Cerebellar nuclear complex (tissue), 1 donor: ENCODE measurements at places on chromosomes 2 and 18.

DNA sequence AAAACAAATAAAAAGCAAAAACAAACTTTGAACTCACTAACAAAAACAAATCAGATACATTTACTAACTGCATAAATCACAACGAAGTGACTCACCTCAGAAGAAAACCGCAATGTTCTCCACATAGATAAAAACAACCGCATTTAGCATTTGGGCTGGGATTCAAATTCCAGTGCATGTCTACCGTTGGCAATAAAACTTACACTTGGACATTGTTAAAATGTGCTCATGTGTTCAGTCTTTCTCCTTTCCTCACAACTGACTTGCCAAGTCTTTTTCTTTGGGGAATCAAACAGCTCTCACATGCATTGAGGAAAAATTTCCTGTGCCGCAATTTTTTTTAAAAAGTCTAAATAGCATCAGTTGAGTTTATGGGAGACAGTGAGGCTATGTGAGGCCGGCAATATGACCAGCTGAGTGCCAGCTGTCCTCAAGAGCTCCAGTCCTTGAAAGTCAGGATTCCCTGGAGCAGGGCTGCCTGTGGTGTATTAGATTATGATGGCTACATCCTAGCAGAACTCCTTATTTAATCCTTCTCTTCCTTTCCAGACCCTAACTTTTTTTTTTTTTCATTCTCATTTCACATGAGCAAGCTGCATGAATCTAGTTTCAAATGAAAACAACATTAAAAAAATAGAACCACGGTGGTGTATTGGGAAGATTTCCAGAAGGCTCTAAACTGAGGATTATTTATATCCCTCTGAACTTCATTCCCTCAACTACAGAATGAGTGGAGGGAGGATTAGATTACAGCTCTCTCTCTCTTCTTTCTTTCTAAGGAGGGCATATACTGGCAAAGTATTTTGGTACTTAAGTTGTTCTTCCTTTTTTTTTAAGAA is 70.2 kb upstream of the MEIS1 start:
- no peak for DNase-seq

DNA sequence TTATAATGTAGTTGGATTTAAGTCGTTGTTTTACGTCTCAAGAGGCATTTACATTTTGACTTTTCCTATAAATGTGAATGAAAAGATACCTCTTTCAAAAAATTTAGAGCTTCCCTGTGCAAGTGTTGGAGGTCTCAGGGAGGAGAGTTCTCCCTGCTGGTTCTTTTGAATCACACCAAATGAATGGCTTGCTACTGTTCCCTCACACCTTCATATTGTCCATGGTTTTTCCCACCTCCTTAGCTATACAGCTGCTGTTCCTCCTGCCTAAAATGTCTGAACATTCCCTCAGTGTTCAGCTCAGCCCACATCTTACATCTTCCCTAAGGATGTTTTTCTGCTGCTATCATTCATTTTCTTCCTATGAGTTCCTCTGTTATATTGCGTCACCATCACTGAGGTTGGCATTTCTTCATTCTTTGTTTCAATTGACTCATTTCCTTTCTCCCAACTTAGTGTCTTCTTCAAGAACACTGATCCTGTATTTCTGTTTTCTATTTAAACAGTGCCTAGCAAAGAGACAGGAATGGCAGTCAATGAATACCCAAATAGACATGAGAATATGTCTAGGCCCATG is 46.0 kb downstream of the COX7A2L start:
- no peak for DNase-seq

GRCh38 chr2:21288299-21288698 is 164.5 kb downstream of the TDRD15 start:
- no peak for DNase-seq

GRCh38 chr2:101828257-101828656 is 130.8 kb downstream of the MAP4K4 start:
- DNase-seq, result no peak

DNA sequence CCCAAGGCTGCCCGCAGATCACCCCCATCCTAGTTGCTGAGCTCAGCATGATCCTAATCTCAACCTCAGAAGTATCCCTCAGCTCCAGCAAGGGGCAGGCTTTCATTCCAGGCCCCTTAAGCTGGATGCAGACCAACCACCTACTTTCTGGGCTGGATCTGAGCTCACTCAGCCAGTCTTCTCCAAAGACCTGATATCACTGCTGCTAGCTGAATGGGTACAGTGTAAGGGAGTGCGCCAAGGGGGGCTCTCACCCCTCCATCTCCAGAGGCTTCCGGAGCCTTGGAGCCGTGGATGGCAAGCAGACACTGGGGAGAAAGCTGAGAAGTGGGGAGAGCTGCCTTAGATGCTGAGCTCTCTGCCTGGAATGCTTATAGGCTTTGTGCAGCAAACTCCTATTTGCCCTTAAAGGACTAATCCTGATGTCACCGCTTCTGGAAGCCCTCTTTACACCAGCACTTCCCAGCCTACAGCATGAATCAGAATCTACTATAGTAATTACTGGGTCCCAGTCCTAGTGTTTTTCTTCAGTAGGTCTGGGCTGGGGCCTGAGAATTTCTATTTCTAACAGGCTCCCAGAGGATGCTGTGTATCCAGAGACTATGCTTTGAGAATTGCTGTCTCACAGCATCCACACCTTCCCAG is 31.0 kb downstream of the GYPC start:
- DNase-seq, result no peak

DNA sequence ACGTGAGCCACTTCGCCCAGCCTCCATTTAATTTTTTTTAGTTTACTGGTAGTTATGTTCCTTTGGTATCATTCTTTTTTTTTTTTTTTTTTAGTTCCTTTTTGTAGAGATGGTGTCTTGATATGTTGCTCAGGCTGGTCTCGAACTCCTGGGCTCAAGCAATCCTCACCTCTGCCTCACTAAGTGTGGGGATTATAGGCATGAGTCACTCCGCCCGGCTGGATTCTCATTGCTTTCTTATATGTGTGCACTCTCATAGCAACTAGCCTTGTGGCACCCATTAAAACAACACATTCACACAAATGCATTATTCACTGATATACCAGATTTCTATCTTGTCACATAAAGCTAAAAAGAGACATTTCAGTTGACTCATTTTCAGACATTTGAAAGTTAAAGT is 4.2 kb downstream of the TTC27 start:
- DNase-seq, result no peak
